ENCODE measurements at places on chromosomes 16 and 17. TPM values are rescaled to one million over a fixed set of nuclear protein-coding genes. Genes with fewer than 3 reads are reported as not detected.

The EFCAB13 gene
- total RNA-seq, result 11.5 TPM

DNA sequence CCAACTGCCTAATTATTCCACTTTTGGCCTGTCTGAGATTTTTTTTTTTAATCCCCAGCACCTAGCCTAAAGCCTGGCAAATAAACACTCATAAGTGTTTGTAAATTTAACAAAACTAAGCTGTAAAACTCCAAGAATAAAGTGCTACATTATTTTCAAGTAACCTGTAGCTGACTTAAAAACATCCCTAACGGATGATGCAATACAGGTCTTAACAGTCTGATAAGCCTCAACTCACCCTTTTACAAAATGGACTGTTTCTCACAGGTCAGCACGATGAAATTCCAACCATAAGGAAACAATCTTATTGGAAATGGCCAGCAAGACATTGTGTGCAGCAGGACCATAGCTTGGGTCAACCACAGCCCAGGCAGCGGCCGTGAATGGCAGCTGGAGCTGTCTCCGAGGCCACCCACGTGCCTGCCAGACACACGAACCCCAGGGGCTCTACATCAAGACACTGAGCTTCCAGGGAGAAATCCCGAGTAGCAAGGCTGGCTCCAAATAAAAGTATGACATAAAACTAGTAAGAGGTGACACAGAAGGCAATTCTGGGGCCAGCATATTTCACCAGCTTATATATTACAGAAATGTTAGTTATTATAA lies 58.9 kb downstream of the NDEL1 start:
- H3K4me1 ChIP-seq, result peaks cover 3% of the 10 kb centered on the region
- no peak overlapping the region for H3K4me3 ChIP-seq
- H3K27me3 ChIP-seq, result no peaks in the 10 kb centered on the region
- no peak for DNase-seq
- no peak overlapping the region for H3K27ac ChIP-seq

DNA sequence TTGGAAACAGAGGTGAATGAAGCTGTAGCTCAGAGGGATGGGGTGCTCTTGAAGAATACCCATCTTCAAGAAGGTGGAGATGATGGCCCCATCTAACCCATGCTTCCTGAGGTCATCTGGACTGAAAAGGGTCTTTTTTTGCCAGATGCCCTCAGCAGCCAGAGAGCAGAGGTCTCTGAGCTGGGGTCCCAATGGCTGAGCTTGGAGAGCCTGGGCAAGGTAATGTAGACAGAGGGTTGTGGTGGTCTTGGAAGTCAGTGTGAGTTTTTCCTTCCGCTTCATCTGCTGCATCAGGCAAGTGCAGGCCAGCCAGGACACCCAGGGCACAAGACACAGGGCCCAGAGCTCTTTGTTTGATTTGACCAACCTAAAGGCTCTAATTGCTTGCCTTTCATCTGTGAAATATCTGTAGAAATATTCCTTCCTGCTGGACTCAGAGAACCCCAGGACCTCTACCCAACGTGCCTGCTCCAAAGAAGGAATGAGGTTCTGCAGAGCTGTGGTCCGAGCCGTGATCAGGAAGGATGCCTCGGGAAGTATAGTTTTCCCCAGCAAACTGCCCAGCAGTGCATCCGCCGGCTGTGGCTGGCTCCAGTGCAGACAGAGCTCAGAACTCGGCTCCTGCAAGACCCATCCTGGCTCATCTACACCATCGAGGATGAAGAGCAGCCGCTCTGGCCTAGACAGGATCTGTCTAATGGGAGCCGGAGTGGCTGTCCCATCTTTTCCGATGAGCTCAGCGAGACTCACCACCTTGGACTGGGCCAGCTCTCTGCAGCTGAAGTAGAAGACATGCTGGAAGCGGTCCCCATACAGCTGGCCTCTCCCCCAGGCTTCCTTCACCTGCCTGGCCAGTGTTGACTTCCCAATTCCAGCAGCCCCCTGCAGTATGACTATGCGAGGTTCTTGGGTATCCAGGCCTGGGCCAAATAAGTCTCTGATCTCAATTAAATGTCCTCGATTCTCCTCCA lies 25.2 kb downstream of the NLRP1 start:
- H3K27me3 ChIP-seq, result no peaks in the 10 kb centered on the region
- DNase-seq, result no peak
- no peak overlapping the region for H3K27ac ChIP-seq
- H3K36me3 ChIP-seq, result no peaks in the 10 kb centered on the region
- no peak overlapping the region for H3K4me3 ChIP-seq

The CHST4 gene
- 0.20 TPM for total RNA-seq

DNA sequence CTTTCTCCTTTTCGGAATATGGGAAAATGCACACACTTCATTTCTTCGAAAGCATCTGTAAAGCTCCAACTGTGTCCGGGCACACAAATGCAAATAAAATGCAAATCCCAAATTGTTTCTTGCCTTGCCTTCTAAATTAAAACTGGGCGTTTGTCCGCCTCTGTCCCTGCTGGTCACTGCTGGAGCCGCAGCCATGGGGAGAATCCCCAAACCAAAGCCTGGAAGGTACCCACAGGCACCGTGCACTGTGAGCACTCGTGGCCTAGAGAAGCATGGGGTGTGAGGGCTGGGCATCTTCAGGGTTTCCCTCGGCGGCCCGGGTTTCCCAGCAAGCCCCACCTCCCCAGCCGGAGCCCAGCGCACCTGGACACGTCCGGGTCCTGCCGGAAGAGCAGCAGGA lies 2.9 kb downstream of the SLC47A2 start:
- no peaks in the 10 kb centered on the region for H3K36me3 ChIP-seq
- DNase-seq, result no peak
- no peak overlapping the region for H3K27ac ChIP-seq
- no peaks in the 10 kb centered on the region for H3K27me3 ChIP-seq
- H3K4me1 ChIP-seq, result no peaks in the 10 kb centered on the region
- no peak overlapping the region for H3K4me3 ChIP-seq

DNA sequence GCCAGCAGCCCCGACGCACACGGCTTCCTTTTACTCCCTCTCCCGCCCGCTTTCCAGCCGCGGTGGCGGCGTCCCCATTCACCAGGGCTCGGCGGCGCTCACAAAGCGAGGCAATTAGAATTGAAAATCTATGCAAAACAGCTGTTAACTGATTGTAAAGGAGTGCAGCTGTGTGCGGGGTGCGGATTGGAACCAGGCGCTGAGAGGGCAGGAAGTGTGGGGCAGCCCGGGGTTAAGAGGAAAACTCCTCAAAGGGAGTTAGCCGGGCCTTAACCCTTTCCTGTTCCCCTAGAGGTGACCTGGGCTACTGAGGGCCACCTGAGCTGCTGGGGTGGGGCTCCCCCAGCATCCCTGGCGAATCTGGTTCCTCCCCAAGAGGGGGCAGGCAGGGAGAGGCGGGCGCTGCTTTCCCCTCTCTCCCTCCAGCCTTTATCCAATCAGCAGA lies 5.8 kb upstream of the GSE1 start:
- H3K36me3 ChIP-seq, result no peaks in the 10 kb centered on the region
- peaks cover 20% of the 10 kb centered on the region for H3K4me1 ChIP-seq
- H3K27ac ChIP-seq, result no peak overlapping the region
- no peak overlapping the region for H3K4me3 ChIP-seq
- no peaks in the 10 kb centered on the region for H3K27me3 ChIP-seq

The TMEM204 gene
- total RNA-seq, result 9.2 TPM

DNA sequence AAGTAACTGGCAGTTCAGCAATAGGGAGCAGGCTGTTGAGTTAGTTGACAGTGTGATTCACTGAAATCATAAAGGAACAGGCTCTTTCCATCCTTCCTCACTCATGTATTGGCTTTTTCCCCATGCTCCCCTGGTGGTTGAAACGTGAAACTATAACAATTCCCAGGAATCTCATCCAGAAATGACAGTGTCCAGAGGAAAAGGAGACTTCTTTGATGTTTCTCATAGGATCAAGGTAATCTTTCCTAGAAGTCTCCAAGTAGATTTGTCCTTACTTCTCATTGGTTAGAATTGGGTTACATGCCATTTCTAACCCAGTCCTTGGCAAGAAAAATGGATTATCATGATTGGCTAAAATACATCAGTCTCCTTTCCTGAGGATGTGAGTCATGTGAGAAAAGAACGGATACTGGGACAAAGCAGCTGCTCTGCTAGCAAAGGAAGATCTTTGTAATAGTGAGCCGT lies 14.4 kb downstream of the TTC19 start:
- no peak for DNase-seq
- no peaks in the 10 kb centered on the region for H3K36me3 ChIP-seq
- H3K27me3 ChIP-seq, result no peaks in the 10 kb centered on the region
- H3K27ac ChIP-seq, result no peak overlapping the region
- no peak overlapping the region for H3K4me3 ChIP-seq

DNA sequence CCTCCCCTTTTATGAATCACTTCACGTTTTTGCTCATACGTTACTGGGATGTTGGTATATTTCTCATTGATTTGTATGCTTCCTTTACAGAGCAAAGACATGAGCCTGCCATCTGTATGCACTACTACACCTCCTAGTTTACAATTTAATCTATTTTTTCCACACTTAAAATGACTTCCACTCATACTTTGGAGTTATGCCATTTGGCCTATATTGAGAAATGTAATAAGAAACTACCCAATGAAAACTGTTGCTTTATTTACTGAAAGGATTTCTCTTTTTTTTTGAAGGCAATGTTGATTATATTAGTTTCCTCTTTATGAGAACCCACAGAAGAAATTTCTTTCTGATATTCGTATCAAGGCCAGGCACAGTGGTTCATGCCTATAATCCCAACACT lies 43.1 kb downstream of the DUSP14 start:
- H3K27me3 ChIP-seq, result no peaks in the 10 kb centered on the region
- H3K4me1 ChIP-seq, result no peaks in the 10 kb centered on the region
- no peak overlapping the region for H3K4me3 ChIP-seq
- H3K36me3 ChIP-seq, result no peaks in the 10 kb centered on the region
- H3K27ac ChIP-seq, result no peak overlapping the region

GRCh38 chr17:44914148-44914547 lies 1.2 kb downstream of the GFAP start:
- H3K4me3 ChIP-seq, result no peak overlapping the region
- no peaks in the 10 kb centered on the region for H3K36me3 ChIP-seq
- H3K27ac ChIP-seq, result no peak overlapping the region
- no peak for DNase-seq

The TMEM235 gene
- not detected for total RNA-seq

DNA sequence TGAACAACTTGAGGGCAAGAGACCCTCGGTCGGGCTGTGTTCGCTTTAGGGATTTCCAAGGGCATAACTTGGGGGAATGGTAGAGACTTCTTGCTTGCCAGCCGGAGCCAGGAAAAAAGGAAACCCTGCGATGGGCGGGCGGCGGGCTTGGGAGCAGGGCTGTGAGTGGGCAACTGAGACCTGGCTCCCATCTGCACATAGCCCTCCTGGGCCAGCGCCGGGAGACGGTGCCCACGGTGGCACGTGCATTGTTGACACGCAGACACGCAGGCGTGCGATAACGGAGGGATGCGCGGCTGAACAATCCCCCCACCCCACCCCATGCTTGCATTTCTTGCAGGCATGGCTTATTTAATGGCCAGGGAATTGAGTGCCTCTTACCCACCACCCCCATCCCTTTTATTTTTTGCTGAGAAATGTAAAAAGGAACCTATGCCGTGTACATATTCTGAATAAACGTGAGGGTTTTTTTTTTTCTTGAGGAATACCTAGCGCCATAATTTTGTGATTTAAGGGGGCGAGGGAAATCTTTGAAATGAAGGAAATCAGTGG lies 17.1 kb upstream of the ZFHX3 start:
- H3K27ac ChIP-seq, result peak overlapping the region; percentile 30
- DNase-seq, result no peak
- H3K4me3 ChIP-seq, result no peak overlapping the region
- H3K4me1 ChIP-seq, result no peaks in the 10 kb centered on the region
- H3K36me3 ChIP-seq, result no peaks in the 10 kb centered on the region

DNA sequence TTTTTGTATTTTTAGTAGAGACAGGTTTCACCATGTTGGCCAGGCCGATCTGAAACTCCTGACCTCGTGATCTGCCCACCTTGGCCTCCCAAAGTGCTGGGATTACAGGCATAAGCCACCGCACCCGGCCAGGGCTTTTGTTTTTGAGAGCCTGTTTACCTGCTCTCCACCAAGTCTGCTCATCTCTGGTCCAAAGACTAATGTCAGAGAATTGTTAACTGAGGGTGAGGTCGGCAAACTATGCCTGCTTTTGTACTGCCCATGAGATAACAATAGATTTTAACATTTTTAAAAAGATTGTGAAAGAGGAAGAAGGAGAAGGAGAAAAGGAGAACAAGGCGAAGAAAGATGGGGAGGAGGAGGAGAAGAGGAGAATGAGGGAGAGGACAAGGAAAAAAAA lies 26.0 kb downstream of the TMEM238L start:
- H3K27me3 ChIP-seq, result no peaks in the 10 kb centered on the region
- H3K4me1 ChIP-seq, result no peaks in the 10 kb centered on the region
- no peaks in the 10 kb centered on the region for H3K36me3 ChIP-seq
- H3K4me3 ChIP-seq, result no peak overlapping the region

The HES7 gene
- total RNA-seq, result 0.11 TPM

DNA sequence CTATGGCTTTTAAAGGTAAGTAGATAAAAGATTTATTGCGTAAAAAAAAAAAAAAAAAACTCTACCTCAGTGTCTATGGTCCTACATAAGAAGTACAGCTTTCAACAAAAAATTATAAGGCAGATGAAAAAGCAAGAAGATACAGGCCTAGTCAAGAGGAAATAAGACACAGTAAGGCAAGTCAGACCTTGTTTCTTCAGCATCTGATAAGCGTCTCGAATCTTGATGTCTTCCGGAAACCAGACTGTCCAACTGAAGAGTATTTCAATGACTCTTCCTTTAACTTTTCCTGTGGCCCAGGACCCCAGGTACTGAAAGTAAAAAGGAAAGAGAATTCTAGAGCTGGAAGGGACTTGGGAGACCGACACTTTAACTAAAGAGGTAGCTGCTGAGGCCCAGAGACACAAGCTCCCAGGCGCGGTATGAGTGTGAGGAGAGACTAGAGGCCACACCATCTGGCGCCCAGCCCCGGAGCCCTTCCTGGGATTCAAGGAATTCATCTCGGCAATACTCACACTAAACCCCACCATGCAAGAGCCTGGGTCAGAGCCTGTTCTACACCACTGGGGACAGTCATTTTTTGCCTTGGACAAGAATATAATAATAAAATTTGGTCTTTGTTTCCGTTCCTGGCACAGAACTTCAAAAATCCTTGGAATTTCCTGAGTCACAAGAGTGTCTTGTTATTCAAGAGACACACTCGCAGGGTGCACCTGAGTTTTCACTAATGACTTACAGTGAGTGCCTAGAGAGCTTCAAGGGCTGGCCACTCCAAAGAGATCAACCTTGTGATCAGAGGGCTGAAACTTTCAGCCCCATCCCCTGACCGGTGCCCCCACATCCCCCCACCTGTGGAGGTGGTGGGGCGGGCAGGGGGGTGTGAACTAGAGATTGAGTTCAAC lies 18.6 kb downstream of the GGA2 start:
- no peak overlapping the region for H3K27ac ChIP-seq
- peaks cover 3% of the 10 kb centered on the region for H3K4me1 ChIP-seq
- H3K27me3 ChIP-seq, result no peaks in the 10 kb centered on the region
- DNase-seq, result no peak

The KRT27 gene
- not detected for total RNA-seq

The TBC1D3G gene
- total RNA-seq, result not detected

GRCh38 chr16:1565083-1565805 lies 31.8 kb downstream of the TMEM204 start:
- no peaks in the 10 kb centered on the region for H3K27me3 ChIP-seq
- no peak overlapping the region for H3K27ac ChIP-seq
- no peak for DNase-seq
- H3K36me3 ChIP-seq, result no peaks in the 10 kb centered on the region
- H3K4me3 ChIP-seq, result no peak overlapping the region
- H3K4me1 ChIP-seq, result no peaks in the 10 kb centered on the region

Measured in ovary (tissue), 10 donors.